Upper lobe of right lung (tissue), 1 donor: ENCODE measurements at places on chromosomes 16 and 17. TPM values are rescaled to one million over a fixed set of nuclear protein-coding genes. Genes with fewer than 3 reads are reported as not detected.

The FGF11 gene
- total RNA-seq = 1.1 TPM

The FBXL19 gene
- total RNA-seq = 13.4 TPM

The NOG gene
- 2.3 TPM for total RNA-seq

The MT1E gene
- total RNA-seq = 154 TPM

The HSF5 gene
- 0.20 TPM for total RNA-seq

The RECQL5 gene
- 43.1 TPM for total RNA-seq

The PSMB10 gene
- 71.6 TPM for total RNA-seq

The TEKT3 gene
- total RNA-seq = not detected

The CD300LB gene
- 1.3 TPM for total RNA-seq

The ATP2A1 gene
- 0.46 TPM for total RNA-seq

The CHST4 gene
- 0.38 TPM for total RNA-seq

The NTN3 gene
- not detected for total RNA-seq

The C17orf107 gene
- 2.7 TPM for total RNA-seq

The SPATA32 gene
- not detected for total RNA-seq

The ZSCAN10 gene
- not detected for total RNA-seq

The CCDC78 gene
- 0.78 TPM for total RNA-seq

The NPIPB13 gene
- 19.9 TPM for total RNA-seq

The SLC38A8 gene
- not detected for total RNA-seq

The LRRC75A gene
- 2.5 TPM for total RNA-seq

The AXIN2 gene
- 63.6 TPM for total RNA-seq

The TPSB2 gene
- total RNA-seq = 181 TPM

The OTOP3 gene
- total RNA-seq = not detected

The SLC22A31 gene
- total RNA-seq = 136 TPM

The ITGB3 gene
- total RNA-seq = 6.6 TPM

The LGALS9B gene
- not detected for total RNA-seq

The KRTAP9-4 gene
- total RNA-seq = not detected

The CACNG1 gene
- total RNA-seq = not detected
